Stimulated activated CD4-positive, alpha-beta T cell treated with anti-CD3 and anti-CD28 coated beads, Interleukin-15, amount 100 ng/mL, for 1 hour (primary cell): ENCODE measurements at places on chromosomes 6 and 20.

DNA sequence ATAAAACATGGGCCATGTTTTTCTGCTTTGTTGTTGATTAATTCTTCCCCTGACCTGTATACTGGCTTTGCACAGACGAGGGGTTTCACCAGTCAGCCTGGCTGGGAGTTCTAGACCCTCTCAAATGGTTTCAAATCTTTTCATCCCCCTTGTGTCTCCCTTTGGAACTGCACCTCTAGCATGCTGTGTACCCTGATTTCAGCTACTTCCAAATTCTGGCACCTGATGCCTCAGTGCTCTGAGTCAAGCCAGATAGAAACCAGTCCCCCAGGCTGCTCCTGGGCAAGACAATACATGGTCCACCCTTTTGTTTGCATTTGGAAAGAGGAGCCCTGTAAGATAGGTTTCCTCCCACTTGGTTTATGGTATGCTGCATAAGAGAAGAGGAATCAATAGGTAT lies 290.2 kb downstream of the BTBD3 start:
- no peak for DNase-seq

DNA sequence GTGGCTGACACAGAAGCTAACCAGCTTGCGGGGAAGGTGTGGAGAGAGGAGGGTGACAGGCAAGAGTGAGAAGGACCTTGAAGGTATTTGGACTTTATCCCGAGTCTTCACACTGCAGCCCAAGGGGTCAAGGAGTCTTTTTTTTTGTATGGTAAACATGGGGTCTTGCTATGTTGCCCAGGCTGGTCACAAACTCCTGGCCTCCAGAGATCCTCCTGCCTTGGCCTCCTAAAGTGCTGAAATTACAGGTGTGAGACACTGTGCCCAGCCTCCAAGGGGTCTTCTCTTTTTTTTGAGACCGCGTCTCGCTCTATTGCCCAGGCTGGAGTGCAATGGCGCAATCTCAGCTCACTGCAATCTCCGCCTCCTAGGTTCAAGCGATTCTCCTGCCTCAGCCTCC lies 9.2 kb downstream of the SOX12 start:
- no peak for DNase-seq

DNA sequence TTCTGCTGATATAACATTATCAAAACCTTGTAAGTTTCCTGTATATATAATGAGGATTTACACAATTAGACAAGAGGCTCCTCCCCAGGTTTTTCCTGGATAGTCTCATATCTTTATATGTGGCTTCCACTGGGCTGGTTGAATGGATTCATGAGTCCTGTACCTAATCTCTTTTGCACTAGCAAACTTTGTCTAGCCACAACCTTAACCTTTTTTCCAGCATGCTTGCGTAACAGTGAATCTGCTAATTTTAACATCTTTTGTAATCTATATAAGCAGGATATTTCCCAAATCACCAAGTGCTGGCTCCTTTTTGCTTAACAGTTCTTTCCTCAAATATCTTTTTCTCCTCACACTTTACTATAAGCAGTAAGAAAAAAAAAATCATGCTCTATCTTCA lies 153.6 kb downstream of the COL21A1 start:
- DNase-seq: no peak

DNA sequence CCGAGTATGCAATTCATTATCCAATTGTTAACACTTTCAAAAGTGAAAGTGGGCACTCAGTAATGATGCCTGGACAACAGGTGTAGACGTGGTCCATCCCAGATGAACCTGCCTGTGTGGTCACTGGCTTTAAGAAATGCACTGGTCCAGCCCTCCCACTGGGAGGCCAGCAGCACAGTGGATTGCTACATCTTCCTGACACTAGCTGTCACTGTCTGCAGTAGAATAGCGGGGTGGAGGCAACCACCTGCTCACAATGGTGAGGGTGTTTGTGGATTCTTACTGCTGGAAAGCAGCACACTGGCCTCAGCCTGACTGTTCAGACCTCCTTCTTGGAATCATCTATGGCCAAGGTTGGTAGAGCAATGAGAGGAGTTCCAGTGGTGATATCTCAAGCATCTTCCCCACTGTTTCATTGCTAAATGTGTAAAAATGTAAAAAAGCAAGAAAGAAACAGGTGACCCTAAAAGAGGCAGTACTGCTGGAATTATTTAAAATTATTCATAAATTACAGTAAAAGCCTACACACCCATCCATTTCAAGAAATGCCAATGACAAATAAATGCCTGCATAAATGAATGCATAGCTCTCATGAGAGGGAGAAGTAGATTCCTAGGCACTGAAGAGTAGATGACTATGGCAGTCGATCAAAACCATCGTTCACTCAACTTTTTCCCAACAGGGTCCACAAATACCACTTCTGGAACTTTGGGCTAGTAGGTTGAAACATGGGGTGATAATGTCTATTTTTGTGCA lies 228.0 kb upstream of the PLN start:
- no peak for DNase-seq

DNA sequence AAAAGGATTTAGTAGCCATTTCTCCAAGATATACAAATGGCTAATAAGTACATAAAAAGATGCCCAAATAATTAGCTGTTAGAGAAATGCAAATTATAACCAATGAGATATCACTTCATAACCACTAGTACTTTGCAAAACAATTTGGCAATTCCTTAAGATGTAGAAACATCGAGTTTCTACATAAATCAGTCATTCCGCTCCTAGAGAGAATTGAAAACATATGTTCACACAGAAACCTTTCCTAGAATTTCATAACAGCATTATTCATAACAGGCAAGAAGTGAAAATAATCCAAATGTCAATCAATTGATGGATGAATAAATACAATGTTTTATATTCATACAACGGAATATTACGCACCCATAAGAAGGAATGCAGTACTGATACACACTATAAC lies 20.5 kb upstream of the NT5E start:
- DNase-seq: no peak

DNA sequence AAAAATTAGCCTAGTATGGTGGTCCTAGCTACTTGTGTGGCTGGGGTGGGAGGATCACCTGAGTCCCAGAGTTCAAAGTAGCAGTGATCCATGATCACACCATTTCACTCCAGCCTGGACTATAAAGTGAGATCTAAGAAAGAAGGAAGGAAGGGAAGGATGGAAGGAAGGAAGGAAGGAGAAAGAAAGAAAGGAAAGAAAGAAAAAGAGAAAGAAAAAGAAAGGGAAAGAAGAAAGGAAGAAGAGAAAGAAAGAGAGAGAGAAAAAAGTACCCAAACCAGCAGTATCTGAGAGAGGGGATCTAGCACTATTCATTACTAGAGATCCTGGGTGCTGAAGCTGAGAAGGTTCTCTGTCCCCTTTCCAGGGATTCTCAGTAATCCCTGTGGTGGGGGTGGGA lies 197.8 kb downstream of the CD83 start:
- no peak for DNase-seq

- no peak for DNase-seq
Observed at GRCh38 chr6:87830907-87831306, 128.9 kb upstream of the AKIRIN2 start.

- DNase-seq: no peak
Observed at GRCh38 chr20:18588574-18588933, 700 bp downstream of the DTD1 start.

- no peak for DNase-seq
Observed at GRCh38 chr6:1562171-1562955, 47.4 kb upstream of the FOXC1 start.

DNA sequence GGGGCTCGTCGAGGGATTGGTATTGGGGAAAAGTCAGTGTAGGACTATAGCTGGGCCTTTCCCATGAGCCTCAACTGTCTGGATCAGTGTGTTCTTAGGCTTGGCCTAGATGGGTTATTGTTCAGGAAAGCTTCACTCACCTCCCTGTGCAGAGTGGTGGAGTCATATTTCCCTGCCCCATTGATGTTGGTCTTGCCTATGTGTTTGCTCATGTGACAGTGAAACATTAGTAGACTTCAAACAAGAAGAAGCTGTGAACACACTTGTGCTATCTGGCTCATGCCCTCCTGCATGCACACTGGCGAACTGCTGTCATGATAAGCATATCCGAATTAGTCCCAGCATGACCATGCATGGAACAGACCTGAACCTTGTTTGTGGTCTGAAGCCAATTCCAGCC lies 171.1 kb downstream of the DHX35 start:
- DNase-seq: no peak

GRCh38 chr6:24757611-24758010 lies 17.1 kb upstream of the GMNN start:
- DNase-seq: no peak
